HT-29 (cell line): ENCODE measurements at places on chromosomes 16 and 17. TPM values are rescaled to one million over a fixed set of nuclear protein-coding genes. Genes with fewer than 3 reads are reported as not detected.

Gene GLIS2
- total RNA-seq: 6.7 and 7.4 TPM in 2 replicates

Gene IQCK
- total RNA-seq: 4.3 and 5.7 TPM in 2 replicates

Gene TBC1D3C
- total RNA-seq: not detected in 2 replicates

Gene PYY
- not detected in 2 replicates for total RNA-seq

Gene ENKD1
- total RNA-seq: 52.6 and 58.8 TPM in 2 replicates

Gene CACNG1
- total RNA-seq: not detected in 2 replicates

Gene TUBB3
- total RNA-seq: 8.7 and 8.8 TPM in 2 replicates

Gene ABHD15
- 20.6 and 25.5 TPM in 2 replicates for total RNA-seq

Gene CLDN9
- 2.6 and 4.7 TPM in 2 replicates for total RNA-seq

Gene TBX6
- total RNA-seq: 2.5 and 3.5 TPM in 2 replicates

Gene FBXO39
- not detected in 2 replicates for total RNA-seq

DNA sequence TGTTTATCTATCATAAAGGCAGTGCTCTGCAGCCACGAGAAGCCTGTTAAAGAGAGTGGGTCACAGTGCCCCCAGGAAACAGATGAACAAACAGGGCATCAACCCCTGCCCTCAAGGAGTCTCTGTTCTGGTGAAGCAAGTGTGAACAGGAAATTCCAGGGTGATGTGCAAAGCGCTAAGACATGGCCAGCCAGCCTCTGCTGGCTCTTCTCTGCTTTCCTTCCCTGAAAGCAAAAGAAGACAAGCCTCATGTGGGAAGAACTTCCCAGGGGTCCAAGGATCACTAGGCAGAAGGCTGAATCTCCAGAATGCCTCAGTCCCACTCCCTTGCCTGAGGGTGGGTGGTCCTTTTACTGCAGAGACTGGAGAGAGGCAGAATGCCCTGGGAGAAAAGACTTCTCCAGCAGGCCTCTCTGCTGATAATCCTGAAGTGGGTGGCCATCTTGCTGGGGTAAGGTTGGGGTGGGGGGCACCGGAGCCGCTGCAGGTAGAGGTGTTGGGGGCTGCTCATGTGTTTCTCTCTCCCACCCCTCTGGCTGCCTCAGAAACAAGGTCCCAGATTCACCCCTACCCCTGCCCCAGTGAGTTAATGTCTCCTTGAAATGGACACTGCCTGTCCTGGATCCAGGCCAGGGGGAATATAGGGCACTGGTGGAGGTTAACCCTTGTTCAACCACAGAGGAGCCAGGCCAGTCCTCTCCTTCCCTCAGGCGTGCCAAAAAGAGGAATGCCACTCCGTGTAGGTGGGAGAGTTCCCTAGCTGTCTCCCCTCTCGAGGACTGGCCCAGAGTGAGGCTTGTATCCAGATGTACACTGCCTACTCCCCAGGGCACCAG lies 2.4 kb downstream of the ANKRD13B start:
- DNase-seq: no peak

DNA sequence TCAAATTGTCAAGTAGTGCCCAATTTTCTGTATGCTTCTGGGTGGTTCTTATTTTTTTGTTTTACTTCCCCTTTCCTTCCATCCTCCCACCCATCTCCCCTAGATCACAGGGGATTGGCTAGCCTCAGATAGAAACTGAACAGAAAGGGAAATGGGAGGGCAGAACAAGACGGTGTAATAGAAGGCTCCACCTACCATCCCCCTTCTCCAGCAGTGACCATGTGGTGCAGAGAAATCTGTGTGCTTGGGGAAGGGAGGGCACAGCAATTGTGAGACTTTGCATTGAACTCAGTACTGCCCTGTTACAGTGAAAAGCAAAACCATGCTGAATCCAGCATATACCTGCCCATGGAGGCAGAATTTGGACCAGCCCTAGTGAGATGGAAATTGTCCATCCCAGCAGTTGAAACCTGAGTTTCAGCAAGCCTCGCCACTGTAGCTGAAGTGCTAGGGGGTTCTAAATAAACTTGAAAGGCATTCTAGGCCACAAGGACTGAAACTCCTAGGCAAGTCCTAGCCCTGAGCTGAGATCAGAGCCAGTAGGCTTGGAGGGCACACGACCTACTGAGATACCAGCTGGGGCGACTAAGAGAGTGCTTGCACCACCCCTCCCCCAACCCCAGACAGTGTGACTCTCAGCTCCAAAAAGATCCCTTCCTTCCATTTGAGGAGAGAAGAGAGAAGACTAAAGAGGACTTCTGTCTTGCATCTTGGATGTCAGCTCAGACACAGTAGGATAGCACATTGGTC lies 5.2 kb downstream of the SLFN11 start:
- DNase-seq: no peak

DNA sequence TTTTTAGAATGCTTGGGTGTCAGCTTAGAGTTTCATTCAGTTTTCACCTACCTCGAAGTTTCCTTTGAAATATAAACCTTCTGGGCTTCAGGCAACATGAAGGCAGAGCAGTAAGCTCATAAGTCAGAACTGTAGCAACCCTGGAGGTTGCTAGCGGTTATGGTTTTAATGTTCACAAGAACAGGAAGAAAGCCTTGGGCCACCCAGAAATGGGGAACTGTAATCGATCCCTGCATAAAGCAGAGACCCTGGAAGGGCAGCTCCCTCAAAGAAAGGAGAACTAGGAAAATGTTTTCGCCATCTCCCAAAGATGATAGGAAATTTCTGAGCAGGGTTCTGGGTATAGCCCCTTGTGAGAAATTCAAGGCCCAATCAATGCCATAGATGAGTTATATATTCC lies 47.8 kb upstream of the RASL10B start:
- no peak for DNase-seq

DNA sequence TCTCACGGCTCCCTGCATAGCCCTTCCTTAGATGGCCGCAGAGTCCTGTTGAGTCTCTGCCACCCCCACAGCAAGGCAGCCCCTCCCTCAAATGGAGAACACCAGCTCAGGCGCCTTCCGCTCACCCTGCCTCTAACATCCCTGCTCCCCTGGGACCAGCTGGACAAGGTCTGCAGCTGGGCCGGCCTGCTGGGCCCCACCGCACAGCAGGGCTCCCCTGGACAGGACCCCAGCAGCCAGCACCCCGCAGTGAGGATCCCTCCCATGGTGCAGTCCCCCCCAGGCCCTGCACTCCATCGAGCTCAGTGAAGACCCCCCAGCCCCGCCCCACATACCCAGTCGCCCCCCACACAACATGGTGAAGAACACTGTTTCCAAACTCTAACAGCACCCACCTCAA lies 10.2 kb downstream of the ATP2A3 start:
- DNase-seq: no peak

- DNase-seq: peak; percentile 26
Measured at GRCh38 chr17:1783834-1784611, 22.2 kb downstream of the SERPINF1 start.

- no peak for DNase-seq
Measured at GRCh38 chr16:61581417-61582046, 454.7 kb downstream of the CDH8 start.

GRCh38 chr17:28216528-28216927 lies 102.5 kb upstream of the TMEM97 start:
- no peak for DNase-seq

DNA sequence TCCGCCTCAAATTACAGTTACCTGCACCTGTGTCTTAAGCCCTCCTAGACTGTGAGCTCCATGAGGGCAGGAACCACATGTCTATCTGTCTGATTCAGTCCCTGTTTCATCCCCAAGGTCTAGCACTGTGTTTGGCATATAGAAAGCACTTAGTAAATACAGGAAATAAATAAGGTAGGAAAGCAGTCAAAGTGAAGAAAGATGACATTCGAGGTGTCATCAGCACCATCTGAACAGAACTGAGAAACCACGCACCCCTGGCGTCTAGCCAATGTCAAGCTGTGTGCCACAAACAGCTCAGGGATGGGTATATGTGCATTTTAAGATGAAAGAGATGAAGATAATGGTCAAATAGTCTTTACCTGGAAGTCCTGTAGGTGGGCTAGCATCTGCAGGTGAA lies 79.6 kb upstream of the ATP2A3 start:
- no peak for DNase-seq

DNA sequence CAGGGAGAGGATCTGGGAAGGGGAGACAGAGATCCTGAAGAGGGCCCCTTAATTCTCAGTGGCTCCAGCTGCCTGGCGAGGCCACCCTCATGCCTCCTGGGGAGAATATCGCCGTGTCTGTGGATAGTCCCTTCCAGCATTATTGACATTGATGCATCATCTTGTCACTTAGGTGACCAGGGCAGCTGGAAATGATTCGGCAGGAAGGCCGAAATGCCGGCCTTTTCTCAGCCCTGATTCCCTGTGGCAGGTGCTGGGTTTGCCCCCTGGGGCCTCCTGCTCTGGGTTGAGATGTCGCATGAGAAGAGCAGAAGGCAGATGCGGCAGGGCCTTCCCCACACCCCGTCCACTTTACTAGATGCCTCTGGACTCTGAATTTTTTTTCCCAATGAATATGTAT lies 89.5 kb downstream of the RAP1GAP2 start:
- DNase-seq: no peak

DNA sequence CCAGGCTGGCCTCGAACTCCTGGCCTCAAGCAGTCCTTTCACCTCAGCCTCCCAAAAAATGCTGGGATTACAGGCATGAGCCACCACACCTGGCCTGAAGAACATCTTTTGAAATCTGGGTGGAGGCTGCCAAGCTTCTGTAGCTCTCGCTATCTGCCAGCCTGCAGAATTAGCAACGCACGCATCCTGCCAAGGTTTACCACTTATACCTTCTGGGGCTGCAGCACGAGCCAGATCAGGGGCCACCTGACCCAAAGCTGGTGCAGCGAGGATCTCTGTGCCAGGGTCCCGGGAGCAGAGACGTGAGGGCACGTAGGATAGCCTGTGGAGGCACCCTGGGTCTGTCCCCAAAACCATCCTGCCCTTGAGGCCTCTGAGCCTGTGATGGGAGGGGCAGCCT lies 22.2 kb downstream of the SLC38A8 start:
- no peak for DNase-seq

GRCh38 chr16:82280867-82281266 lies 110.8 kb upstream of the MPHOSPH6 start:
- DNase-seq: no peak

GRCh38 chr16:87559945-87560344 lies 42.4 kb upstream of the JPH3 start:
- DNase-seq: no peak

DNA sequence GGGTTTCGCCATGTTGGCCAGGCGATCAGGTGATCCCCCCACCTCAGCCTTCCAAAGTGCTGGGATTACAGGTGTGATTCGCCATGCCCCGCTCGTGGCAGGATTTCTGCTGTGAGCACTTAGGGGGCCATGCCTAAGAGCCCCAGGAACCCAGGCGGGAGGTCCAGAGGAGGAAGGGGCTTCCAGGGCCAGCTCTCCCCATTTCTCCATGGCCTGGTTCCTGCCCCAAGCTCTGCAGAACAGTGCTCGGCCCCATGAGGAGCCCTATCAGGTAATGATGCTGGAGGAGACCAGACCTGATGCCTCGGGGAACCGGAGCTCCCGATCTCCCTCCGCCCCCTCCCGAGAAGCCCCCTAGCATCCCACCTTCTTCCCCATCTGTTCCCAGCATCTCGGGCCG lies 53.6 kb downstream of the RMI2 start:
- no peak for DNase-seq

GRCh38 chr16:9072806-9073341 lies 18.6 kb upstream of the HAPSTR1 start:
- no peak for DNase-seq

- DNase-seq: no peak
Measured at GRCh38 chr17:49963626-49964302, 5.2 kb upstream of the DLX4 start.

DNA sequence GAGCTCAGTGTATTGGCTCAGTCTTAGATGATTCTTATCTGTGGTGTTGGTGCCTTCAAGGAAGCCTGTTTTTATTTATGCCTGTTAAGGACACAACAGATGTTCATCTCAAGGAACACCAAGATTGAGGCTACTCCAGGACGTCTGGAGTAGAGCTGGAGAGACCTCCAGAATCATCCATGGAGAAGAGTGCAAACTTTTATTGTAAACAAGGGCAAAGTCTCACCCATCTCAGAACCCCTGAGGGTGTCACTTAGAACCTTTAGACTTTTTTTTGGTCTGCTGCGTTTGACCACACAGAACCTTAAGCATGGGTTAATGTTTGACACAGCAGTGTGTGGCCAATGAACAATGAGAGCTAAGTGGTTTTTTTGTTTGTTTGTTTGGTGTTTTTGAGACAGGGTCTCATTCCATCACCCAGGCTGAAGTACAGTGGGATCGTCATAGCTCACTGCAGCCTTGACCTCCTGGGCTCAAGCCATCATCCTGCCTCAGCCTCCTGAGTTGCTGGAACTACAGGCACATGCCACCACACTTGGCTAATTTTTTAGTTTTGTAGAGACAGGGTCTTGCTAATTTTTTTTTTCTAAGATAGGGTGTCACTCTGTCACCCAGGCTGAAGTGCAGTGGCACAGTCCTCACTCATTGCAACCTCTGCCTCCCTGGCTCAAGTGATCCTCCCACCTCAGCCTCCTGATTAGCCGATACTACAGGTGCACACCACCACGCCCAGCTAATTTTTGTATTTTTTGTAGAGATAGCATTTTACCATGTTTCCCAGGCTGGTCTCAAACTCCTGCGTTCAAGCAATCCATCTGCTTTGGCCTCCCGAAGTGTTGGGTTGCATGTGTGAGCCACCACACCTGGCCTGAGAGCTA lies 16.3 kb downstream of the SLC47A1 start:
- DNase-seq: no peak

- no peak for DNase-seq
Measured at GRCh38 chr17:39684369-39685192, 3.3 kb downstream of the PGAP3 start.

DNA sequence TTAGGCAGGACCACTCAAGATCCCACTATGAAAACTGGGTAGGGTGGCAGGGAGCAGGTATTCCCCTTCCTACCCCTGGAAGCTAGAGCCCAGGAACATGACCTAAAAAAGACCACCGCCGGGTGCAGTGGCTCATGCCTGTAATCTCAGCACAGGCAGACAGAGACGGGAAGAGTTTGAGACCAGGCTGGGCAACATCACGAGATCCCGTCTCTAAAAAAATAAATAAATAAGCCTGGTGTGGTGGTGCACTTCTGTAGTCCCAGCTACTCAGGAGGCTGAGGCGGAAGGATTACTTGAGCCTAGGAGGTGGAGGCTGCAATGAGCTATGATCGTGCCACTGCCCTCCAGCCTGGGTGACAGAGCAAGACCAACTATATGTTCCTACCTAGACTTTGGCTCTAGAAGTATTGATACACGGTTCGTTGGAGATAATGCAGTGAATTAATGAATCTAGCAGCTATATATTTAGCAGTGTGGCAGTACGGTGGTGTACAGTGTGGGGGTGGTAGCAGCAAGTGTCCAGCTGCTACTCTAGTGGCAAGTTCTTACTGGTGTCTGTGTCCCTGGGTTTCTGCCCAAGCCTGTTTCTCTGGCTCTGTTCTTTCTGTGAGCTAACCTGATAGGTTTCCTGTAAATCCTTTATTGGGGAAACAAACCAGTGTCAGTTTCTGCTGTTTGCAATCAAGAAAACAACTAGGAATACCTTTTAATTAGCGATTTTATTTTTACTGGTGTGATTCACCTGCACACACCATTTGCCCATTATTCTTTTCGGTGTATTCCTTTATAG lies 3.3 kb upstream of the USP31 start:
- no peak for DNase-seq

DNA sequence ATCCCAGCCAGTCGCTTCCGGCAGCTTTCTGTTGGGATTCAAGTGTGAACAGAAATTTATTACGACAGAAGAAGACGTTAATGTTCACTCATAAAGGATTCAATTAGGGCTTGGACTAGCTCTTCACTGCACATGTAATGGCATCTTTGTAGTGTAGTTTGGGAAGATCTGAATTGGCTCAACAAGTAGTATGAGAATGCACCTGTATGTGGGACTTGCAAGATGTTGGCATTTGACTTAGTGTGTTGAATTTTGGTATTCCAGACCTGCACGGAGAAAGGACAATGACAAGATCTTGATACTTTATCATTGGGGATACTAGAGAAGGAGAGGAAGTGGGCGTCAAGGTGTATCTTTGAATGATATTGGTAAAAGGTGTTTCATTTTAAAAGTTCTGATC lies 1.2 kb downstream of the PSMD11 start:
- no peak for DNase-seq
